ENCODE measurements at places on chromosomes 4 and X.

GRCh38 chr4:186566068-186566467 is 10.7 kb upstream of the MTNR1A start:
- no peaks in the 10 kb centered on the region for H3K36me3 ChIP-seq
- H3K4me1 ChIP-seq, result no peaks in the 10 kb centered on the region
- DNase-seq, result no peak

- H3K27me3 ChIP-seq, result no peaks in the 10 kb centered on the region
- H3K4me1 ChIP-seq, result no peaks in the 10 kb centered on the region
- no peak overlapping the region for H3K4me3 ChIP-seq
- no peaks in the 10 kb centered on the region for H3K36me3 ChIP-seq
These were observed 40.5 kb downstream of the MAPK10 start for GRCh38 chr4:86319390-86319789.

DNA sequence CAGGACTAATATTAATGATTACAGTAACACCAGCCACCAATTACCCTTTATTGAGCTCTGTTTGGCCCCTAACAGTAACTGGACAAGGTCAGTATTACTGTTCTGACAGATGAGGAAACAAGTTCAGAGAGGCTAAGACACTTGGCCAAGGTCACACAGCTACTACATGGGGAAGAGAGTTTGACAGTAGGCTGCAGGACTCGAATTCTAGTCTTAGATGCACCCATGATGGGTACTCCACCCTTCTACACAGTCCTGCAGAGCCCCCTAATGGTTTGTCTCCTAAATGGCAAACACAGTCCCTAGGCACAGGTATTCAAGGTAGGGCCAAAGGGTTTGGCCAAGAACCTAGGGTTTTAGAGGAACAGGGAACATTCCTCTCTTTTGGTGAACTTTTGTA is 93.9 kb downstream of the NSUN7 start:
- DNase-seq, result no peak
- H3K36me3 ChIP-seq, result no peaks in the 10 kb centered on the region

- no peaks in the 10 kb centered on the region for H3K27me3 ChIP-seq
- DNase-seq, result no peak
- H3K27ac ChIP-seq, result no peak overlapping the region
These were observed 61.6 kb downstream of the MAD2L1 start for GRCh38 chr4:120005076-120005475.

DNA sequence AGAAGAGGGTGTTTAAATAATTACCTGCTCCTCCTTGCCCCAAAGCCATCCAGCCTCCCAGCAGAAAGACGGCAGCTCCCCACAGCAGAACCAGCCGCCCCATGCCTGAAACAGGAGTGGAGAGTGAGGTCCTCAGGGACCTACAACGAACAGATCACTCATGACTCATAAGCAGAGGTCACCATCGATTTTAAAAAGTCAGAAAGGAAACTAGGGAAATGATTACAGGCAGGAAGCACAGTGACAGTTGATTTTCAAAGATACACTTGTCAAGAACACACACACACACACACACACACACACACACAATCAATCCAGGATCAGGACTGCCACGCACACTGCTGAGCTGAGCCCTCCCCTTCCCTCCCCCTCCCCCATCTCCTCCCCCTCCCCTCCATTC is at the start of gene CRLF2:
Gene CRLF2 (minus strand): TSS at position 118 of the 400 bp plus-strand sequence. CDS start 15 bp downstream, at position 103.
- peak; percentile 87 for DNase-seq
- H3K4me3 ChIP-seq, result no peak within 1 kb of the TSS
- H3K36me3 ChIP-seq, result no peaks in the 10 kb centered on the region
- H3K4me1 ChIP-seq, result peaks cover 52% of the 10 kb centered on the region
- H3K27ac ChIP-seq, result no peak within 1 kb of the TSS
- no peaks in the 10 kb centered on the region for H3K27me3 ChIP-seq

- no peak overlapping the region for H3K4me3 ChIP-seq
- no peaks in the 10 kb centered on the region for H3K4me1 ChIP-seq
- no peak overlapping the region for H3K27ac ChIP-seq
These were observed 193.8 kb upstream of the BCOR start for GRCh38 chrX:40291553-40291952.

GRCh38 chrX:45479835-45480422 is 279.3 kb upstream of the DIPK2B start:
- H3K27ac ChIP-seq, result no peak overlapping the region
- no peaks in the 10 kb centered on the region for H3K27me3 ChIP-seq
- no peak for DNase-seq

GRCh38 chr4:157882901-157883300 is 289.9 kb downstream of the GASK1B start:
- DNase-seq, result no peak
- H3K27ac ChIP-seq, result no peak overlapping the region
- H3K27me3 ChIP-seq, result no peaks in the 10 kb centered on the region
- H3K4me1 ChIP-seq, result no peaks in the 10 kb centered on the region

- no peaks in the 10 kb centered on the region for H3K27me3 ChIP-seq
- peaks cover 41% of the 10 kb centered on the region for H3K36me3 ChIP-seq
- no peak overlapping the region for H3K27ac ChIP-seq
- H3K4me1 ChIP-seq, result no peaks in the 10 kb centered on the region
- H3K4me3 ChIP-seq, result no peak overlapping the region
These were observed 75.9 kb downstream of the PAQR3 start for GRCh38 chr4:78863254-78863869.

- no peak for DNase-seq
- H3K27ac ChIP-seq, result no peak overlapping the region
These were observed 49.0 kb downstream of the CD99L2 start for GRCh38 chrX:150849486-150849885.

- DNase-seq, result no peak
- H3K27me3 ChIP-seq, result peaks cover 2% of the 10 kb centered on the region
- no peaks in the 10 kb centered on the region for H3K4me1 ChIP-seq
These were observed 109.0 kb downstream of the ZC4H2 start for GRCh38 chrX:64867217-64867616.

DNA sequence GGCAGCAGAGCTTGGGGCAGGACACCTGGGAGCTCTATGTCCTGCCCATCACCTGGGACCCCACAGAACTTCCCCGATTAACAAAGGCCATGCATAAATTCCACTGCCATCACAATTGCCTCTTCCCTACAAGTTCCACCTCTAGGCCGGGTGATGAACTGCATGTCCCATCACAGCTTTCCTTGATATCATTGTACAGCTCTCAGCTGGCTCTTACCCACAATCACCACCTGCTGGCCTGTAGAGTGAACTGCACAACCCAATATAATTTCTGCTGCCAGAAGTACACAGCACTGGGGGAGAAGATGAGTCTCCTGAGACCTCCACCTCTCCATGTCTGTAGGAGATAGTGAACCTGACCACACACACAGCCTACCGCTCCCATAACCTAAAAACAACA is 285.0 kb upstream of the AADAT start:
- no peaks in the 10 kb centered on the region for H3K36me3 ChIP-seq
- H3K4me1 ChIP-seq, result no peaks in the 10 kb centered on the region
- no peaks in the 10 kb centered on the region for H3K27me3 ChIP-seq
- H3K4me3 ChIP-seq, result no peak overlapping the region
- peak; percentile 52 for DNase-seq

- no peaks in the 10 kb centered on the region for H3K27me3 ChIP-seq
- H3K4me1 ChIP-seq, result peaks cover 12% of the 10 kb centered on the region
- peak overlapping the region; percentile 36 for H3K27ac ChIP-seq
- peaks cover 9% of the 10 kb centered on the region for H3K36me3 ChIP-seq
- peak; percentile 50 for DNase-seq
These were observed 546 bp downstream of the ZRSR2 start for GRCh38 chrX:15790769-15791290.

- H3K27me3 ChIP-seq, result no peaks in the 10 kb centered on the region
- no peak overlapping the region for H3K27ac ChIP-seq
- no peak for DNase-seq
These were observed 207.4 kb upstream of the APOOL start for GRCh38 chrX:84796321-84796720.

All from common myeloid progenitor, CD34-positive (primary cell).